CD4-positive, alpha-beta T cell treated with Interleukin-2 at 100 ng/mL for 4 hours (primary cell): ENCODE measurements at places on chromosomes 1 and 21.

DNA sequence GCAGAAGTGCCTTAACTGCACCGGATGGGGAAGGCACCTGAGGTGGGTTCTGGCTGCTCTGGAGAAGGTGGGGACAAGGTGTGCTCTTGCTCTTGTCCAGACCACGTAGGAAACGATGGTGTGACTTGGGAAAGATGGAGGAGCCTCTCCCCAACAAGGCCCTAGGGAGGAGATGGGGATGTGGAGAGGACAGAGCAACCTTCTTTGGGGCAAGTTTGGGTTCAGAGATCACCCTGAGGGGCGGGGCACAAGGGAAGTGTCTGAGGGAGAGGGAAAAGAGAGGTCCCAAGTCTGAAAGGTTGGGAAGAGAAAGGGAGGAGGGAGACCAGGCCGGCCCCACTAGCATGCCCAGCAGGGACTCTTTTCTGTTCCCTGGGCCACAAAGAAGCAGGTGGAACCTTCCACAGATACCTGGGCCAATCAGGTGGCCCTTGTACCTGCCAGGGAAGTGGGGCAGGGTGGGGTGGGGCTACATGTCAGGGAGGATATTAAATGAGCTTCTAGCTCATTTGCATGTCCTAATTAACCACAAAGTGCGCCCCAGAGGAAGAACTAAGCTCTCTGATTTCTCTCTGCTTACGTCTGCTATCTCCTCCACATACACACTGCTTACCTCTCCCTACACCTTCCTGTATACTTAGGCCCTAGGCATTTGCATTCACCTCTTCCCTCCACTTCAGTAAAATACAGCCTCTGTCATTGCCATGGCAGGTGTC lies 15.9 kb downstream of the INKA2 start:
- DNase-seq = peak; percentile 31

GRCh38 chr1:160169553-160170399 lies 18.4 kb downstream of the ATP1A4 start:
- DNase-seq = no peak

DNA sequence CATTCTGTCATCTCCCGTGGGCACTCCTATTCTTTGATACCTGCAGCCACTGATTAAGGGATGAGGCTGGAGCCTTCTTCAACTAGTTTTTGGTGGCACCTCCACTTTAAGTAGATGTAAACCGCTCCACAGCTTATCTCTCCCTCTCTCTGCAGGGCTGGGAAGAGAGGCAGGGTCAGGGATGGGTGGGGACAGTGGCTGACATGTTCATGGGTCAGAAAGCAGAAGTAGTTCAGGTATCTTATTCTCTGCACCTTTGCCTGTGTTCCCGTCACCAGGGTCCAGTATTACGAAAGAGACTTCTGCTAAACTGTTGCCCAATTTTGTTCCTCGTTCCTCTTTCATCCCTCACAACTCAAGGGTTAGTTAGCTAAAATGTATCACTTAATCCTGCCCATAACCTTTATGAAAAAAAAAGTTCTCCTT lies 51.7 kb upstream of the EDEM3 start:
- DNase-seq = peak; percentile 7

GRCh38 chr1:112546076-112546475 lies 37.3 kb downstream of the WNT2B start:
- DNase-seq = no peak

- no peak for DNase-seq
Measured at GRCh38 chr1:180003026-180003695, 48.6 kb downstream of the CEP350 start.

GRCh38 chr1:64269558-64269884 lies 66.1 kb downstream of the UBE2U start:
- DNase-seq = no peak

- no peak for DNase-seq
Measured at GRCh38 chr1:203135636-203136305, 8.2 kb downstream of the ADORA1 start.

- DNase-seq = peak; percentile 18
Measured at GRCh38 chr1:161933592-161934588, 89.8 kb downstream of the OLFML2B start.

- DNase-seq = no peak
Measured at GRCh38 chr21:41852929-41853320, 26.2 kb downstream of the PRDM15 start.

- DNase-seq = no peak
Measured at GRCh38 chr1:184427722-184428121, 40.9 kb downstream of the C1orf21 start.

DNA sequence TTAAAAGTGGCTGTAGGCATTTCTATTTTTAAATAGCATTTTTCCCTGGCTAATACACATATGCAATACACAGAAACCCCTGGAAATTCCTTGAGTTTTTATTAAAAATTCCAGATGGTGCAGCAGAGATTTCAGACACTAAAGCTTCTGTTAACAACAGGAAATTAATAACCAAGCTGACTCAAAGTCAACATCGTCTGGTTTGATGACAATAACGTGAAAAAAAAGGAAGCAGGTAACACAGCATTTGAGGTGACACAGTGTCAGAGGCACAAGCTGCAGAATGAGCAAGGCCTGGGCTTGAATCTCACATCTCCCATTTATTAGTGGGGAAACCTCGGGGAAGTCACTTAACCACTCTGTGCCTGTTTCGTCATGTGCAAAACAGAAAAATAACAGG lies 64.6 kb upstream of the GJB5 start:
- no peak for DNase-seq

GRCh38 chr1:163145435-163145834 lies 57.3 kb downstream of the RGS5 start:
- no peak for DNase-seq

DNA sequence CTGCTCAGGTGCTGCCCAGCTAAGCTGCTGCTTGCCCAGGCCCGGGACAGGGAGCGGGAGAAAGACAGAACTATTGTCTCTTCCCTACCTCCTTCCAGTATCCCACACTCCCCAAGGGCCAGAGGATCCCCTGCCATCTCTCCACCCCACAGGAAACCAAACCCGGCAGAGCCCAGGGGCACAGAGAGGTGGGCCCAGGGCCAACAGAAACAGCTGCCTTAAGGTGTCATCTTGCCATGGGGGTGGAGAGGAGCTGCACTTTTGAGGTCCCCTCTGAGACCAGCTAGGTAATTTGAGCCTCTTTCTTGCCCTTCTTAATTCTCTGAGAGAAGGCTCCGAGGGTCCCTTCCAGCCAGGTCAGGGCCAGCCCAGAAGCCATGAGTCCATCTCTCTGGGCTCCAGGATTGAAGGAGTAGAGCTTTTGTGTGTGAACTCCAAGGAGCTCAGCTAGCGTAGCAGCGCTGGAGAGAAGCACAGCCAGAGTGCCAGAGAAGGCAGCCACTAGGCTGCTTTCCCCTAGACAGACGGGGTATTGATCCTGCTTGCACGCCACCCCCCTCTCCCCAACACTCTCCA lies 9.7 kb upstream of the GPR61 start:
- no peak for DNase-seq
